Activated naive CD4-positive, alpha-beta T cell (primary cell): ENCODE measurements at places on chromosomes 7 and 10.

DNA sequence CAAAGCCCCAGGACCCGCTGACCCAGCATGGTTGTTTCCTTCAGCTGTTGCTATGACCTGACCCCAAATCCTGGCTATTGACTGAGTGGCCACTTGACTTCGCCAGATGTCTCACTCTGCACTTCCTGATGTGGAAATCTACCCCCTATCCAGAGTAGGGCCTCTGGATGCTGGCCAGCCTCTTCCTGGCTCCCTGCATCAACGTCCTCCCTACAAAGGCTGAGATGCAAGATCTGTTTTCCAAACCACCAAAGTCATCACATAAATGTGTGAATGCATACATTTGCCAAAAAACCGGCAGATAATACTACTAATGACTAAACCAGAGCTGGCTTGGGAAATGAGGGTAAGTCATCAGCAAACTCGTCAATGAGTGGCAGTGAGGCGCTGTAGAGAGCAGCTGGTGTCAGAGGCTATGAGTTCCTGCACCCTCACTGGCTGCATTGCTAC lies 70.4 kb downstream of the PYROXD2 start:
- DNase-seq: no peak

- DNase-seq: no peak
These were observed 108.5 kb upstream of the IL6 start for GRCh38 chr7:22618528-22618927.

GRCh38 chr7:82289889-82290288 lies 153.7 kb downstream of the CACNA2D1 start:
- DNase-seq: no peak

- no peak for DNase-seq
These were observed 46.8 kb upstream of the SLC29A3 start for GRCh38 chr10:71272056-71272771.

- DNase-seq: no peak
These were observed 12.3 kb upstream of the GATA3 start for GRCh38 chr10:8041992-8042720.

- no peak for DNase-seq
These were observed 51.3 kb downstream of the TSPAN12 start for GRCh38 chr7:120806669-120807068.

GRCh38 chr7:91949221-91950009 lies 8.8 kb downstream of the AKAP9 start:
- DNase-seq: no peak

GRCh38 chr10:70053841-70054288 lies 1.2 kb downstream of the MACROH2A2 start:
- DNase-seq: no peak

DNA sequence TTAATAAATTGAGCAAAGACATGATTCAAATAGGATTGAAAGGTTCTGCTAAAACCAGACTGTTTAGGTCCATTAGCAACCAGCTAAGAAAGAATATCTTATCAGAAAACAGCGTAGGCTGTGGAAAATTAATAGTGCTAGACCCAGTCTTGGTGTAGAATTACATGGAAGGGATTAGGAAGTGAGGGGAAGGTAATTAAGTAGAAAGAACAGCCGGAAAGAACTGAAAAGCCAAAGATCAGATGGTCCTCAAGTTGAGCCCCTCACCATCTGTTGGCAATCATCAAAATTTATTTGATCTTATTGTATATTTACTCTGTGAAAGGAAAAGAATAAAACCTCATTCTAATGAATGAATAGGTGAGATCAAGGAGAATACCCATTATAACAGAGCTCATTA lies 50.1 kb downstream of the COL1A2 start:
- DNase-seq: no peak

GRCh38 chr7:51160411-51160810 lies 156.2 kb downstream of the COBL start:
- DNase-seq: no peak

GRCh38 chr10:600876-601659 lies 88.4 kb downstream of the DIP2C start:
- DNase-seq: no peak

GRCh38 chr7:11415101-11415500 lies 416.9 kb downstream of the THSD7A start:
- DNase-seq: no peak

GRCh38 chr7:92802406-92802805 lies 34.0 kb downstream of the CDK6 start:
- no peak for DNase-seq

DNA sequence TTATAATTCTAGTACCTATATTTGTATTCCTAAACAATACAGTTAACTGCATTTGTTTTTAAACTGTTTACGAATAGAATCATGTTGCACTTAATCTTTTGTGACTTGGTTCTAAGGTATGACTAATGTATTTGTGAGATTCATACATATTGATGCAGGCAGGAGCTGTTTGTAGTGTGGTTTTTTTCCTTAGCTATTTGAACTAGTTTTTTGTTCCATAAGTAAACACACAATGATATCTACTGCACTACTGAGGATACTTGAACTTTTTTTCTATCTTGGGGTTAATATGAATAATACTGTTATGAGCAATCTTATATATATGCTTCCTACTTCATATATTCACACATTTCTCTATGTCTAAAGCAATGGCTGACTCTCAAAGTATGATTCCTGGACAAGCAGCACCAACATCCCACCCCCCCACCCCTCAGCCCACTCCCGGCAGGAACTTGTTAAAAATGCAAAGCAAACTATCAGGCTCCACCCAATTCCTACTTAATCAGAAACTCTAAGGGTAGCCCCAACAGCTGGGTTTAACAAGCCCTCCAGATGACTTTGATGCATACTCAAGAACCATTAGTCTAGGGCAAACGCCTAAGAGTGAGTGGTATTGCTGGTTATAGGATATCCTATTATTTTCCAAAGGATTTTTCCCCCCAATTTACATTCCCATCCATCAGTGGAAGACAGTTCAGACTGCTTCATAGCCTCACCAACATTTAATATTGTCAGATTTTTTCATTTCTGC lies 25.8 kb downstream of the BRAF start:
- DNase-seq: no peak

GRCh38 chr10:17427666-17428350 lies 26.6 kb downstream of the ST8SIA6 start:
- DNase-seq: no peak

- DNase-seq: no peak
These were observed 280.4 kb upstream of the ZNF32 start for GRCh38 chr10:43929122-43929521.

- DNase-seq: no peak
These were observed 68.7 kb downstream of the DNAJB6 start for GRCh38 chr7:157405501-157405900.

- DNase-seq: no peak
These were observed 6.4 kb downstream of the UPF2 start for GRCh38 chr10:12036073-12036655.

DNA sequence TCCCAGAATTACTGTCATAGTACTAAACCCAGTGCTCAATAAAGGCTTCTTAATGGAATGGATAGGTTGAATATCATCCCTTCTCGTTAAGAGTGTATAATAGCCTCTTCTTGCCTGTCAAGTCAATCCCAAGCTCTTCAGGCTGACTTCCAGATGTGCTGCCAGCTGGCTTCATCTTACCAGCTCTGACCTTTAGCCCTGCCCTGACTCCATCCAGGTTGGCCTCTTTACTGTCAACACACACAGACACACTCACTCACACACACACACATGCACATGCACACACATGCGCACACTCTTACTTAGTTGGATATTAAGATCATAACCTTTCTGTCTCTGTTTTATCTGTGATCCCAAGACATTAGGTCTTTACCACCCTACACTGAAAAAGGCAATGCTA lies 49.1 kb downstream of the ASB4 start:
- no peak for DNase-seq

GRCh38 chr10:1169186-1169885 lies 113.2 kb downstream of the WDR37 start:
- DNase-seq: no peak

DNA sequence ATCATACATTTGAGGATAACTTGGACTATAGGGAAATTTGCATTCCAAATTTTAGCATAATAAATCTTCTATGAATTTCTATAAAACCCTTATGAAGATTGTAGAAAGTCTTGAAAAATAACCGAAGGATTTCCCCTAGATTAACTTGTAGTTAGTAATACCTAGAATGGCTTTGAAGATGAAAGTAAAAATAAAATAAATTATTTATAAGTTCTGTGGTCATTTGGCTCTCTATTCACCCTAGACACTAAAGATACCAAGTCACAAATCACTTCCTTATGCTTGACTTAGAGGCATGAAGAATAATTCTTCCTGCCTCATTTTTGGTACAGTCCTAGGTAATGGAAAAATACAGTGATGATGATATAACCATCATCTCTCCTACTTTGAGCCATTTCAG lies 79.3 kb downstream of the CSTF2T start:
- no peak for DNase-seq

- no peak for DNase-seq
These were observed 84.7 kb downstream of the ADCY1 start for GRCh38 chr7:45658716-45659495.

DNA sequence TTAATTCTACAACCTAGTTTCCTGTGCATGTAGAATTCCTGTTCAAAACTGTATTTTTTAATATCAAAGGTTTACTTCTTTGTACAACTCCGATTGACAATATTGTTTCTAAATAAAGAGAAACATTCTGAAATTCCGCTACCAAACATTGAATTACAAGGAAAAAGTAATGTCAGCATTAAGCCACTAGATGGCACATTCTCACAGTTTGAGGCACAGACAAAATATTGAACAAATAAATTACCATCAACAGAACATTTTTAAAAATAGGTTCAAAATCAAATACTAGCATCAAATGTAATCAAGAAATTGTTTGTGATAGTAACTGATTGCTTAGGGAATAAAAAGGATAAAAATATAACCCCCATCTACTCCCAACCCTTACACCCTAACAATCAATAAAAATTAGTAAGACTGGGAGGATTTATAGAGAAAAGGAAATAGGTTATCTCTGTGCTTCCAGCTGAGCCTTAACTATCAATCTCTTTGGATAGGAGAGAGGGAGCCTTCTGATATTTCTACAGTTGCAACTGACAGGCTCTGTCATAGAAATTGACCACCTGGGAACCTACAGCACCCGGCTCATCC lies 86.6 kb upstream of the C7orf33 start:
- no peak for DNase-seq

- DNase-seq: no peak
These were observed 26.6 kb downstream of the LRRC4 start for GRCh38 chr7:128004623-128005022.

- no peak for DNase-seq
These were observed 795 bp downstream of the PRF1 start for GRCh38 chr10:70601746-70602145.

- no peak for DNase-seq
These were observed 17.3 kb downstream of the OPALIN start for GRCh38 chr10:96341219-96342182.

- no peak for DNase-seq
These were observed 453.7 kb downstream of the SDK1 start for GRCh38 chr7:3754493-3755341.

- DNase-seq: no peak
These were observed 43.1 kb upstream of the HPS1 start for GRCh38 chr10:98489561-98490481.

DNA sequence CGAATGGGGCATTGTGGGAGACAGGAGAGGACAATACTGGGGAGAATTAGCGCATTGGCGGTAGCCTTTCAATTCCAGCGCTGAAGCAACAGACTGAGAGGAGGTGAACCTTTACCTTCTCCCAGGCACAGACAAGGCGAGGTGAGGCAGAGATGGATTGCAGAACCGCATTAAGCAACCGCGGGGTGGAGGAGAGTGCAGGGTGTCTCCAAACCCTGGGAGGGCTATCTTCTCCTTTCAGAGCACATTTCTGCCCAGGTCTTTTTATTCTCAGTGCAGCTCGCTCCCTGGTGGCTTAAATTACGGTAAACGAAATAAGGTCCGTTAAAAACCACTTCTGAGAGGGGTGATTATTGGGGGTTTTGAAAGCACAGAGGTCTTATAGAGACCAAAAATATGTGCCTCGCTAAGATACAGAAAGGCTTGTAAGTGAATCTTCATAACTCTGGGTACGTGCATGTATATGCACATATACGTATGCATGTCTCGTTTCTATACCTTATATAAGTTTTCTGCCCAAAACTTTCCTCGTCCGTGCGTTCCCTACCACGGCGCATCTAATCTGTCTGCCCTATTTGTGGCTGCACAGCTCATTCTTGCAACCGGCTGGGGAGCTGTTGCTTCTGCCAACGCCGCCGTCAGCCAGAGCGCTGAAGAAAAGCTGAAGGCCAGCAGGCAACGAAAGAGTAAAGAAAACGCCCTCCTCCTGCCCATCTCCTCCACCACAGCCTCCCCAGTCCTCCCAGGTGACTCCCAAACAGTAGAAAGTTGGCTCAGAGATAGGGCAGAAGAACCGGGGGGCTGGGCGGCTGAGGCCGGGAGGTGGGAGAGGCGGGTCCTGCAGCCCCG lies 895 bp upstream of the ZNF804B start:
- DNase-seq: no peak

- DNase-seq: no peak
These were observed 23.9 kb downstream of the SLC25A40 start for GRCh38 chr7:87852306-87852705.

DNA sequence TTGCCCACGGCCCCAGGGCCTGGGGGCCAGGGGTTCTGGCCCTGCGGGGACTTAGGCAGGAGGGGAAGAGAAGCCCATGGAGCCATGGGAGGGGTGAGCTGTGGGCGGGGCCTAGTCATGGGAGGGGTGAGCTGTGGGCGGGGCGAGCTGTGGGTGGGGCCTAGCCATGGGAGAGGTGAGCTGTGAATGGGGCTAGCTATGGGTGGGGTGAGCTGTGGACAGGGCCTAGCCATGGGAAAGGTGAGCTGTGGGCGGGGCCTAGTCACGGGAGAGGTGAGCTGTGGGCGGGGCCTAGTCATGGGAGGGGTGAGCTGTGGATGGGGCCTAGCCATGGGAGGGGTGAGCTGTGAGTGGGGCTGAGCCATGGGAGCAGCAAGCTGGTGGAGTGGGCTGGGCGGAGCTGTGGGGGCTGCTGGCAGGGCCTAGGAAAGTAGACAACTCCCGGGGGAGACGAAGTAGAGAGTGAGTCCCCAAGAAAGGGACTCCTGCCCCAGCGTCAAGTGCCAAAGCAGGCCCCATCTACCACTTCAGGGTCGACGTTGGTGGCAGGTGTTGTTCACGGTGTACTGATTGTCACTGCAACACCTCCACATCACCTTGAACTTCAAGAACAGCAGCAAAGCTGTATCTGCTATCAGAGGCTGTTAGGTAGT lies 19.2 kb upstream of the TTYH3 start:
- no peak for DNase-seq

DNA sequence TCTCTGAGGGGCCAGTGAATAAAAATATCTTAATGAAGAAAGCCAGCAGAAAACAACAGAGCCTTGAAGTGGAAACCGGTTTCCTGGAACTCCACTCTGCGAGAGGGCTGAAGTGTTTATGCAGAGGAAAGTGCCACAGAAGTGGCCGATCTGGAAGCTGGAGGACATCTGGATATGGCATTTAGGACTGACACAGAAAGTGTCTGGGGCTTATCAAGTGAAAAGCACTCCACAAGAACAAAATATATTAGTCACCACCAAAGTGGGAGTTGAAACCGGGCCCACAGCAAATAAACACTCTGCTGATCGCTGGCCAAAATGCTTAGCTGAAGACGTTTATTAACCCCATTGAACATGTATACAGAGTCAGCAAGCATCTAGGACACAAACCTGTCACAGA lies 7.8 kb downstream of the NOD1 start:
- DNase-seq: no peak

GRCh38 chr7:117085769-117086463 lies 132.6 kb downstream of the ST7 start:
- no peak for DNase-seq
